ENCODE measurements at places on chromosomes 7 and 10.

DNA sequence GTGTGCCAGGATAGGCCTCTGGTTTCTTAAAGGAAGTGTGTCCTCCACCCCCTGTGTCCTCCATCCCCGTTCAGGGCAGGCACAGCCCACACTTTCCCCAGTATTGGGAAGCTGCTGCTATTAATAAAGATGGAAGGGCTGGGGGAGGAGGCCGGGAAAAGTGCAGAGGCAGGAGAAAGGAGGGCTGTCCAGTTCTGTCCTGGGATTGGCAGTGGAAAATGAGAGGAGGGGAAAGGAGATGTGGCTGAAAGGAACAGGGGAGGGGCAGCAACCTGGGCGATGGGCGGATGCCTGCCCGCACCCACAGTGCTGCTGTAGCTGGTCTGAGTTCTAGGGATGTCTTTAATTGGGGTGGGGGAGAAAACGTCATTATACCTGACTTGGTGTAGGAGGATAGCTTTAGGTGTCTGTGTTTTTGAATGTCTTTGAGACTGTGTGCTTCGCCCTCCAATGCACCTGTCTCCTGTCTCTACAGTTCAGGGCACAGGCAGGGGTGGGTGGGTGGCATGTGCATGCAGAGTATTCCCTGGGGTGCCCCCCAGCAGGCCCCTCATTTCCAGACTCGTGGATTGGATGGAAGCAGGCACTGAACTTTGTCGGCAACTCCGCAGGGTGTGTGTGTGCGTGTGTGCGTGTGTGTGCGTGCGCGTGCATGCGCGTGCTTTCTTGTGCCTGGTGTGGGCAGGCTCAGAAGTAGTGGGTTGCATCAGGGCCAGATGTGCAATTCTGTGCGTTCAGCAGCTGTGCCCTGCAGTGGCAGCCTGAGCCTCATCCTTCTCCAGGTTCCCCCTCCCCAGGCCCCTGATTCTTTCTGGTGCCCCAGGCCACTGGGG, 2.5 kb downstream of the TRIM8 start:
- no peak for DNase-seq

DNA sequence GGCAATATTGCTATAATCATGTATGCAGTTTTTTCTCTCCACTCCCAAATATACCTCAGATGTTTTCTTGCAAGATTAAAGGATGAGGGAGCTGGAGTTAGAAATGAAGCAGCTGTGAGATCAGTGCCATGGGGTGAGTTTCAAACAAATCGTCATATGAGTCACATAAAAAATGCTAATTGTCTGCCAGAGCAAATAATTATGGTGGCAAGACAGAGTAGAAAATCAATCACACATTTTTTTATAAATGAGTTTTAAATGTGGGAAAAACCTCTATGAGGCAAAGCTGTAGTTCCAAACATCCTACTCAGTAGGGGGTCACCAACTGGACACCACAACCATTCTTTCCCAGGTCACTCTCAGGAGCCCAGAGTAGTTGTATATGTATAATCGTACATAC, 55.3 kb downstream of the CH25H start:
- no peak for DNase-seq

DNA sequence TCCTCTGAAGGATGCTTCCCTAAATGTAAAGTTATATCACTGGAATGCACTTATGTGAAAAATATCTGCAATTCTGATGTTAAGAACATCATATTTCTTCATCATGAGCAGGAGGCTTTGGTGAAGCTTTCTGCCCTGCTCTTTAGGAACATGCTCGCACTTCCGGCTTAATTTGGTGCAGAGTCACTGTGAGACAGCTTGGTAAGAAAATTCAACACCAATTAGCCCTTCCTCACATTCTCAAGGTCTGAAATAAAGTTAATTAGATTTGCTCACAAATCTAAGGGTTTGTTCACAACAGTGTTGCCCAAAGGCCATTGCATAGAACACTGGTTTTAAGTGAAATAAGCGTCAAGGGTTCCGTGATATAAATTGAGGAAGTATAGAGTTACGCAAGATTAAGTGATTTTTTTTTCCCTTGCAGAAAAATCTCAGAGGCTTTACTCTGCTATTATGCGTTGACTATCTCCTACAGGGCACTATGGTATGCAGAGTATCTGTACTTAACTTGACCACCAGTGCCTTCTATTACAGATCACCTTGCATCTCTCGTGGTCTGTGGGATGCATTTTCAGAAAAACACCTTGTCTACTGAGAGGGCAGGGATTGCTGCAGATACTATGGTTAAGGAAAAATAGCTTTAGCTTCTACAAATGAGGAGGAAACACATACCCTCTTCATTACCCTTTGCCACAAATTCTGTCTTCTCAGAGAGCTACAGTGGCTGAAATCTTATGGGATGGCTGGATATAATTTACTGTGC, 953.9 kb downstream of the TYW1 start:
- DNase-seq: no peak

DNA sequence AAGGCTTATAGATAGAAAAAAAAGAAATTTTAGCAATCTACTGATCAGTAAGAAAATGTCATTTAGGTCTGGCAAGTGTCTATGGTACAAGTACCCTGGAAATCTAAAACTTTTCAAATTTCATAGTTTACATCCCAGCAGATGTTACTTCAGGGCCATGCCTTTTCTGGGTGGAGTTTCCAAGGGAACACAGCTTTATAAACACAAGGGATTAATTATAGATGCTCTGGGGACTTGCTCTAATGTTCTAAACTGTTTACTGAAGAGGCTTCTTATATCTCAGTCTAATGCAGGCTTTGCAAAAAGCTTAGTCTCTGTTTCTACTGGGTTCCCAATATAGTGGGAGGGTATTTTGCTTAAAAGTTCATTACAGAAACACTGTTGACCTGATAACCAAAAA, 3.1 kb downstream of the CD36 start:
- no peak for DNase-seq

DNA sequence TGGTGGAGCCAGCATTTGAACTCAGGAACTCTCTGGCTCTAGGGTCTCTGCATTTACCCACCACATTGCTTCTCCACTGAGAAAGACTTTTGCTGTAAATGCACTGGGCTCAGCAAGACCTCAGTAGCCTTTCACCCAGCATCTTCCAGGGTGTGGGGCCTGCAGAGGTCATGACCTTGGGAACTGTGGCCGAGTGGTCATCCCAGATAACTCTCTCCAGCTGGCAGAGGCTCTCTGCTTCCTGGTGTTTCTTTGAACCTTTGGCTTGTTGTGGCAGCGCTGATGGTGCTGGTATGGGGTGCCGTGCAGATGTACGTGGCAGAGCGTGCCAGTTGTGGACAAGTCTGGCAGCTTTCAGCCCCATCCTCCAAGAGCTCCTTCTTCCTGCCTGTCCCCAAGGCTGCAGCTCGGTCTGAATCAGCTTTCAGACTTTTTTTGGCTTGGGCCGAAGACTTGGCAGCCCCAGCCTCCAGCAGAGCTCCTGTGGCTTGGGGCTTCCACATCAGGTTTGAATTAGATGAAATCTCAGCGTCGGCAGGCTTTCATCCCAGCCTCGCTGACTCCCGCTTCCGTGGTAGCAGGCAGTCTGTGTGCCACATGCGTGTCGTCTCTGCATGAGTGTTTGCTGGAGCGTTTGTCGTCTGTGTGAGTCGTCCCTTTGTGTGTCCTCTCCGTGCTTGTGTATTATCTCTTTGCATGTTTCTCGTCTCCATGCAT, 21.5 kb downstream of the ADAMTS14 start:
- DNase-seq: no peak

DNA sequence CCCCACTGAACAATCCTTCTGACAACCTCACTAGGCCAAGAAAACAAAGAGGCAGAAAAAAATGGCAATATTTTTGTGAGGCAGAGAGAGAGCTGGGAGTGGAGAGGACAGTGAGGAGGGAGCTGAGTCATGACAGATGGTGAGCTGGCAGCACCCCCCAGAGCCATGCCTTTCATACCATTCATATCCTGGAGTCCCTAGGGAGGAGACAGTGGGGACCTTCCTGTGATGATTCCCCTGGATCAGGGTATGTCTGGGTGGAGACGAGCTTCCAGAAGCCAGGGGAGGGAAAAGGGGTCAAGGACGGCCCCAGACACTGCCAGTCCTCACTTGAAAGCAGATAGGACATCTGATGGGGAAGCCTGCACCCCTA, 160.5 kb downstream of the ADAM12 start:
- DNase-seq: no peak

GRCh38 chr7:156496865-156497264, 143.7 kb upstream of the RNF32 start:
- DNase-seq: no peak

DNA sequence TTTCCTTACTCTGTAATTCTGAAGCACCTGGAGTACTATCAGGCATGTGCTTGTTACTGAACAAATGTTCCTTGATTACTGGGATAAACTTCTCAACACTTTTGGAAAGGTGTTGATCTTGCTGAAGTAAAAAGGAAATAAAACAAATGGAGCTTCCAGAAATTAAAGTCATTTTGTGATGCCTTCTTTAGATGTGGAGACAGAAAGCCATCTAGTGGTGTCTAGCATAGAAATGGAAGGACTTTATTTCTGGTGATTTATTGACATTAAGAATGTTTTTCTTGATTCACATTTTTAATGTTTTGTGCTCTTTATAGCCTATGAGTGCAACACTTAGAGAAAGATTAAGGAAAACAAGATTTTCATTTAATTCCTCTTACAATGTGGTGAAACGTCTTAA, 1.4 kb downstream of the SFR1 start:
- no peak for DNase-seq

DNA sequence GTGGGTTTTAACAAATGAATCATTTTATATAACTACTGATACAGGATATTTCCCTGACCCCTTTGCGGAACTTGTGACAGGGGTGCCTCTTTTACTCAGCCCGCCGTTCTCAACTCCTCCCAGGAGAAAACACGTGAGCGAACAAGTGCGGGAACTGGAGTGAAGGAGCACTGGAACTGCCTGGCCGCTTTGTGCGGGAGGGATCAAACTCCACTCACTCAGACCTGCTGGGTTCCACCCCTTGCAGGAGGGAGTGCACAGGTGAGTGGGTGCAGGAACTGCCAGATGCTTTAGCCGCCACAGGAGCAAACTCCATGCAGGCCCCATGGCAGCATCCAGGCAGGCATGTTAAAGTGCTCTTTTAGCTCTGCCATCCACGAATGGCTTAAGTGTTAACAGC, 513.4 kb upstream of the GRM3 start:
- DNase-seq: no peak

DNA sequence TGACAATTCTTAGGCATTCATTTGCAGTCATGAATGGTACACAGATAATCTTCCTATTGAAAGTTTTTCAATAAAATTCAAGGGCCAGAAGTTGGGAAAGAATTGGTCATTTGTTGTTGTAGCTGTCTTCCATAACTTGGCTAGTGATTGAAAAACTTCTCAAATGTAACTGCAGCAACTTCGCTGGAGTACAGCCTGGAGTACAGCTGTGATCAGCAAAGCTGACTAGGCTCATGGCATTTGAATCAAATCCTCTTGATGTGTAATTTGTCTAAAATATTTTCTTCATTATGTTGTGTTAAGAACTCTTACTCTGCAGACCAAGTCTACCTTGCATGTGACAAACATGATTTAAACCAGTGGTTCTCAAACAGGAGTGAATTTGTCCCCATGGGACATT, 226.5 kb upstream of the STEAP1 start:
- no peak for DNase-seq

GRCh38 chr7:131098527-131098926, 229.1 kb upstream of the MKLN1 start:
- no peak for DNase-seq

DNA sequence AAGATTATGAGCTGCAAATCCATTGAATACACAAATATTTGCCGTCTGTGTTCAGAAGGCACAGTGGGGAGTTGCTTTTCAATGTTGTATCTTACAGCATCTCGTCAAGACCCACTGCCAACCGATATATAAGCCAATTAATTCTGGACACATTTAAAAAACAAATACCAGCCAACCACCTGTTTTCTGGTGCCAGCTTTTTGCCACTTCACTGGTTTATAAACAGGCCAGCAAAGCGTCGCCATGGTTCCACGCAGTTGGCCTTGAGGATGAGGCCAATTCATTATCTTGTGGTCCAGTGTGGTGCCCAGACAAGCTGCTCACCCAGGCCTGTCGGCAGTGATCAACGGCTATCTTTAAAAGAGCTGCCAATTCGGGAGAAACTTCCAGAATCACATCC, 321.0 kb downstream of the TCERG1L start:
- no peak for DNase-seq

- DNase-seq: no peak
These were observed 42.1 kb upstream of the NKX6-2 start for GRCh38 chr10:132827861-132828539.

DNA sequence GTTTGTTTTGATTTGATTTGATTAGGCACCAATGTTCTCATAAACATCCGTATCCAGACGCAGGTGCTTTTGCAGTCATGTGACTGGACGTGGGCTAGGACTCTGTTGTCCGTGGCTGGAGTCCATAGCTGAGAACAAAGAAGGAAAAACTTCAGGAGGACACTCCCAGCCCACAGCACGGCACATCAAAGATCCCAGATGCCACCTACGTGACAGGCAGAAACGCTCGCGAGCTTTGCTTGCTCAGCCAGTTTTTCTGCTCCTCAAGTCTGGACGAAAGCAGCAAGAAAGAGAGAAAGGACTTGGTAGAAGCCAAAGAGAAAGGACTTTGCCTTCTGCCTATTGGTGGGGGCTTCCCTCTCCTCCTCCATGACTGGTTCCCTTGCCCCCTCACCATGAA, 6.9 kb upstream of the ZKSCAN1 start:
- DNase-seq: no peak

GRCh38 chr10:75876710-75877109, 445.3 kb downstream of the LRMDA start:
- DNase-seq: no peak

DNA sequence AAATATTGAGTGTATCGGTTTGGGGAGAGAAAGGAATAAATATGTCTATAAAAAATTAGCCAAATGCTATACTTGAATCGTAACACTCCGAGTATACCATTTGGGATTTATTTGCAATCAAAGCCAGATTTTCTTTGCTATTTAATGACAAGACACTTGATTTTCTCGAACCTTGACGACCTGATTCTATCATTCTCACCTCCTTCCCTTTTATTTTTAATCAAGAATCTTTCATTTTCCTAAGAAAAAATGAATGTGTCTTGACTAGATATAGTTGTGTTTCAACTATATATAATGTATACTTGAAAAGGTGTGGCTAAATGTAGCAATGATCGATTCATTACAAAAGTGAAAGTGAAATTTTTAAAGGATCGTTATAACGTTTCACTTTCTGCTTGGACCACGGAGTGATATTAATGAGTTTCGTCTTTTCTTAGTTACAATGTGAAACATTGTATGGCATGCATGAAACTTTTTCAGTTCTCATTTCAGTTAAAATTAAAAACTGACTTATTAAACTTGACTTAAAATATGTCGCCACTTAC, 562 bp downstream of the NUB1 start:
- no peak for DNase-seq

Data from Panc1 (cell line).